ENCODE measurements at places on chromosomes 12 and 14. TPM values are rescaled to one million over a fixed set of nuclear protein-coding genes. Genes with fewer than 3 reads are reported as not detected.

The MYO1A gene
- 261 TPM for total RNA-seq

The CTSG gene
- 3.2 TPM for total RNA-seq

The RNU4-1 gene
- total RNA-seq = 1,555 TPM

The CHGA gene
- total RNA-seq = 326 TPM

- DNase-seq = peak; percentile 56
Observed at GRCh38 chr12:122830517-122831214, 4.6 kb upstream of the HIP1R start.

DNA sequence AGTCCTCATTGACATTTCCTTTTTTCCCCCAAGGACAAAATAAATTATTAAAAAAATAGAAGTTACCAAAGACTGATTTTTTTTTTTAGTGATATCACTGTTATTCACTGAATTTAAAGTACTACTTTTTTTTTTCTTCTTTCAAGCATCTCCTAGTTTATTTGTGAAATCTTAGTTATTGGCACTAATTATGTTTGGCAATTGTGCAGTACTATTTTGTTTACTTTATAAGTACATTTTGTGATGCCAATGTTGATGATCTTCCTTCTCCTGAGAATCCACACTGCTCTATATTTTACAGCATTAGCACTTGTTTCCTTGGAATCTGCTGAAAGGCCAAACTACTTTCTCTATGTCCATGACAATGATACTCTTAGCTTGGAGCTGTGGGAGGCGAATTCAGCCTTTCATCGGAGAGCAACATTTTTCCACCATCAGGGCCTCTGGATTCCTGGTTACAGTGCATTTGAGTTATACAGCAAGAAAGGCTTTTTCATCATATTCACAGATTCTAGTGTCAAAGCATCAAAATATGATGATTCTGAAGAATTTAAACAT lies 123.8 kb upstream of the PTPRQ start:
- DNase-seq = no peak

GRCh38 chr12:32181498-32182175 lies 75.0 kb downstream of the BICD1 start:
- no peak for DNase-seq

DNA sequence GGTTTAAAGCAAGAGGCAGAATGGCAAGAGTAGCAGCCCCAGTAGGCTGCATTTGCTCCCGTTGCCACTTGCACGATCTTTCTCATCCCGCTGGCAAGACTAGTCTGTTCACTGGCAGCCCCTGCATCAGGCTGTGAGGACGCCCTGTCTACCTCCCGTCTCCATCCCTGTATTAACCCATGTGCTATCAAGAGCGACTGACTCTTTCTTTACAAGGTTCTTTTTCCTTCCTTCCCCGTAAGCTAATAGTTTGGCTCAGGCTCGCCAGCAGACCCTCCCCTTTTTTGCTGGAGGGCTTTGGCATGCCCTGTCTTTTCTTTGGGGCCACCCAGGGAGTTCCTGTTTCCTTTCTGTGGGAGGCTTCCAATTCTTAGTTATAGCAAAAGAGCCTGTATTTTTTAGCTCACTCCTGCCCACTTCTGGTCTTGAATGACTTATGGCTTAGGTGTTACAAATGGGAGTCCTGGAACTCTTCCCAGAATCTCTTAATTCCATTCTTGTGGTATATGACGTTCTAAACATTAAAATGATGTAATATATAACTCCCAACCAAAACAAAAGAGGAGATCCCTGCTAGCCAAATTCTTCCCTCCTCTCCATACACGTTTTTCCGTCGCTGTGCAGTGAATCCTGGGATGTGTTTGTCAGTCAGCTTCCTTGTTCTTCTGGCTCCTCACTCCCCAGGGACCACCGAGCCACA lies 149.0 kb downstream of the PRKCH start:
- DNase-seq = peak; percentile 17

GRCh38 chr12:94621662-94622359 lies 28.5 kb downstream of the TMCC3 start:
- peak; percentile 51 for DNase-seq

DNA sequence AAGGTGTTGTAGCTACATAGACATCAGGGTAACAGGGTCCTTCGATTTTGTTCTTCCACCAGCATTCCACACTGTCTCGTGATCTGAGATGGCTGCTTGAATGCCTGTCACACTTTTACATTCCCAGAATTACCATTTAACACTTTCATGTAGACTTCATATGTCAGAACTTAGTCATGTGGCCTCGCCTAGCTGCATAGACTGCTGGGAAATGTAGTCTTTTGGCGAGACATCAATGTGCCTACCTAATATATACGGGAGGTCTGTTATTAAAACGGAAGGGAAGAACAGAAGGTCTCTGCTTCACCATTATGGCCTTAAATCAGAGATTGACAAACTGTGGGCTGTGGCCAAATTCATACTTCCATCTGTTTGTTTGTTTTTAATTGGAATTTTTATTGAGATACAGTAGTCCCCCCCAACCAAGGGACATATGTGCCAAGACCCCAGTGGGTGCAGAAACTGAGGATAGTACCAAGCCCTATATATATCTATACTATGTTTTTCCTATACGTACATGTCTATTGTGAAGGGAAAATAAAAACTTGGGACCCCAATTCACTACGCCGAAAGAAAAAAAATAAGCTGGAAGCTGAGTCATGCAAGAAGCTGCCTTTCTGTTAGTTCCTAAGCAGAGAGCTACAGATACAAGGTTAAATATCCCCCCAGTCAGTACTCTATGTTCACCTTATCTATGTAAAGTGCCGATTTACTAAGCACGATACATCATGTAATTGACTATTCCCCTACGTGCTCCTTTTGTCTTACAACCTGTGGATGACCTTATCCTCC lies 11.3 kb upstream of the HRK start:
- no peak for DNase-seq

GRCh38 chr12:82481954-82482353 lies 123.6 kb downstream of the METTL25 start:
- DNase-seq = no peak

All from colonic mucosa (tissue), 4 donors.